Bone marrow (tissue), 2 donors: ENCODE measurements at places on chromosomes 2 and 18.

GRCh38 chr2:165804719-165805118 is 10.7 kb upstream of the GALNT3 start:
- DNase-seq: no peak

DNA sequence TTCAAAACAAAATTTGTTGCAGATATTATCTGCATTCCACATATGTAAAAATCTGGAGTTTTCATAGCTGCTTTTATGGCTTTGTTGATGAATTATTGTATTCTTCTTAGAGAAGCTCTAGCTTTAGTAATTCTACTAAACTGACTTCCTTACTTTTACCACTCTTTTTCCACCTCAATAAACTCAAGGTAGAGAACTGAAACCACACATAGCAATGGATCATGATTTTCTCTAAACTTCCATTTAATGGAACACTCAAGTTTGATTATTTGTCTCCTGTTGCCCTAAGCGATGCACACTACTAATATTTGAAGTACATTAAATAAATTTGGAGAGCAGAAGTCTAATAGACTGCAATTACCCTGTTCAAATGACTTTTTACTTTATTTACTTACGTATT is 192.0 kb downstream of the NBAS start:
- no peak for DNase-seq

- DNase-seq: no peak
These were observed 267.8 kb upstream of the EPAS1 start for GRCh38 chr2:46029332-46029811.

DNA sequence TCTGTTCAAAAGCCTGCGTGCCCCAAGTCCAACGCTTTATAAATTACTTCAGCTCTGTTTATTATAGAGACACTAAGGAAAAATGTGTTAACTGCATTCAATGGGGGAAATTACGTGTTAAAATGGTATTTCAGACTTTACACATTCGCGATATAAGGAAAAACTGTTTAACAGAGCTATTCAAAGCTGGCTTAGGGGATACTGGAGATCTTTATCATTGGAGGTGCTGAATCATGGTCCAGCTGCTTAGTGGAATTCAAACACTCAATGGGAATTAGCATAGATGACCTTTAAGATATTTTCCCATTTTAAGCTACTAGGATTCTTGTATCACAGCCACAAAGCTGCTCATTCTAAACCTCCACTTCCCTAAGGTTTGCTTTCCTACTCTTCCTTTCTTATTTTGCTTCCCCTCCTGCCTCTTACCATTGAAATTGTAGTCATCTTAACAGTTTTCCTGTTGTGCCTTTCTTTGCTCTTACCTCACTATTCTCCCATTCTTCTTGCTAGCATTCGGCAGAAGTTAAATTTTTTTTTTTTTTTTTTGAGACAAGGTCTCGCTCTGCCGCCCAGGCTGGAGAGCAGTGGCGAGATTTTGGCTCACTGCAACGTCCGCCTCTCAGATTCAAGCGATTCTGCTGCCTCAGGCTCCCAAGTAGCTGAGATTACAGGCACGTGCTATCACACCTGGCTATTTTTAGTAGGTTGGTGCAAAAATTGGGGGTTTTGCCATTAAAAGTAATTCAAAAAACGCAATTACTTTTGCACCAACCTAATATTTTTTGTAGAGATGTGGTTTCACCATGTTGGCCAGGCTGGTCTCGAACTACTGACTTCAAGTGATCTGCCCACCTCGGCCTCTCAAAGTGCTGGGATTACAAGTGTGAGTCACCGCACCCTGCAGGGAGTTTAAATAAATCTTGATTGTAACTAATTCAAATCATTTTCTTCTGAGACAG is 6.5 kb downstream of the SULT6B1 start:
- no peak for DNase-seq

DNA sequence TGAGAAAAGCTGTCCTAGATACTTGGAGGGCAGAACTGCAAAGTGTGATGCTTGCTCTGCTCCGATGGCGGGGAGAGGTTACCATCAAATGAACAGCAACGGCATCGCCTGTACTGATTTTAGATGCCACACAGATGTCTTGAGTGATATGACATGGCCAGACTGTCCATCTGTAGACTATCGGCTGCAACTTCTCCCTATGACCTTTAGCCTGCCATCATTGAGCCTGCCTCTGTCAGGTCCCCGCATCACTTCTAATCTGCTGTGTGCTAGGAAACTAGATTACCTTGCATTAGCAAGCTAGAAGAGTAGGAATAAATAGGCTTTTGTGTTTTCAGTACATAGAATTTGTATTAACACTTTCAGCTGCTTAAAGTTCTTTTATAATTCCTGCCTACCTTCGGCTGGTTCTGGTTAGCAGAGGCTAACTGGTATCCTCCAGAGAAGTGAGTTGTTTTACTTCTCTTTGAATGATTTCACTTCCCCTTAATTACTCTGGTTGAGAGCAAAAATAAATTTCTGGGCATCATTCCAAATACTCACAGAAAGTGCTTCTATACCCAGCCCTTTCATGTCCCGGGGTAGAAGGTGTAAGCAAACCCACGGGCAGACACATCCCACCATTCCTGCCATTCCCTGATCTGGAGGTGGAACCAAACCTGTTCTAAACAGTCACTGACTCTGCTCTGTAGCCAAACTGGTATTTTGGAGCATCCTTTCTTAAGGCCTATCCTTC is 24.0 kb downstream of the GAREM2 start:
- no peak for DNase-seq

DNA sequence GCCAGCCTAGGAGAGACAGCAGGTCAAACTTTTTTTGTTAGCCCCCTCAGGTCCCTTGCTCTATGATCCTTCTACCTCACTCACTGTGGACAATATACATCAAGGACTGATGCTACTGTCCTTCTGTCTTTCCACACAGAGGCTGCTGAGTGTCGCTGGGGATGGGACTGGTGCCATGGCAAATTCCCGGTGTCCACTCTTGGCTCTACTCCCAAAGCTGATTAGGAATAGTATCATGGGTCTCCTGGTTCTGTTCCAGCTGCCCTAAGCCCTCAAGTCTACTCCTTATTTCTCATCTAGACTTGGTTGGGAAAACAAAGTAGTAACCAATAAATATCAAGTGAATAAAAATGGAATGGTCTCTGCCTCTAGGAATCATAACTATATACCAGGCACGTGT is 441.3 kb downstream of the TGIF1 start:
- DNase-seq: no peak

GRCh38 chr2:224369028-224369632 is 32.8 kb downstream of the FAM124B start:
- DNase-seq: peak; percentile 38

DNA sequence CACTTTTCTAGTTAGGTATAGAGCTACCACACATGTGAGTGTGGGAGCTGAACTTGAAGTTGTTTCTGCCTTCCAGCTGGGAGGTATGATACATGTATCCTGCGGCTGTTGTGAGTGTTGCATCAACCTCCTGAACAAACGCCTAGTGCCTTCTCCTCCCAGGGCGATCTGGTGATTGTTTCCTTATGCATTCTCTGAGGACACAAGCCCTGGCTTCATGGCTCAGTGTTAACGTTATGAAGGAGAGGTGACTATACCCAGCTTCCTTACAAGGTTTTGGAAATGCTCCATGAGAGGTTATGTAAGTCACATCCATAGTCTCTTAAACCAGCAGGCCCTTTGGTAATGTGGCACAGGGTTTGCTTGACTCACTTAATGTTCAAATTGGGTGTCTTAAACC is 64.9 kb downstream of the SPRED2 start:
- DNase-seq: no peak

GRCh38 chr2:218402491-218402901 is 2.8 kb downstream of the CTDSP1 start:
- DNase-seq: no peak

GRCh38 chr2:129762386-129763189 is 216.9 kb upstream of the RAB6C start:
- no peak for DNase-seq

DNA sequence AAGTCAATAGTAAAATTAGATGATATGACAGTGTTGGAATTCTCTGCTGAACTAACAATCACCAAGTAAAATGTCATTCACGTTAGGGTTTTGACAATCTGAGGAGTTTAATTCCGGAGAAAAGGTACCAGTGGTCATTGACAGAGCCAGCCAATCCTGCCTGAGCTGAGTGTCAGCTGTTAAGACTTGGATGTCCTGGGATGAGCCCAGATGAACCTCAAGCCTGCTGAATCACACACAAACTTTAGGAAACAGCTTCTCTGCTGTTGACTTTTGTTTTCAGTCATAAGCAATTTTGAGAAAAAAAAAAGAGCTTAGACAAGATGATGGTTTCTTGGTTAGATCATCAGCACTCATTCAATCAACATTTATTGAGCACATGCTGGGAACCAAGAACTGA is 600.0 kb upstream of the SLC39A10 start:
- DNase-seq: no peak

GRCh38 chr2:24626131-24626530 is 135.1 kb downstream of the NCOA1 start:
- no peak for DNase-seq

DNA sequence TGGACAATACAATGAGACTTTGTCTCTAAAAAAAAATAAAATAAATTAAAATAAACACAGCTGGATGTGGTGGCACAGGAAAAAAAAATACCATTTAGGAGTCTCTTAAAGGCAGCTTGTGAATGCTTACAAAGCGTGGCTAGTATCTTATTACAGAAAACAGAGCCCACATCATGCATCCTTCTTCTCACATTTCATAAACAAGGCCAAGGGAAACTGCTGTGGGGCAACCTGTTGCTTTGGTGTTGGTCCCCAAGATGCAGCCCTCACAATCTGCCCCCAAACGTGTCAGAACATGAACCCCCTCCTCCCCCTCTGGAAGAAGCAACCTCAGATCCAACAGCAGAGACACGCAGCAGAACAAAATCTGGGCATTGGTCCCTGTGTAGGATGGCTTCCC is 2.6 kb downstream of the SLC14A1 start:
- no peak for DNase-seq

GRCh38 chr2:176246331-176246730 is 22.9 kb upstream of the MTX2 start:
- no peak for DNase-seq

GRCh38 chr18:9854801-9855676 is 30.7 kb upstream of the TXNDC2 start:
- DNase-seq: no peak

- no peak for DNase-seq
These were observed 7.6 kb upstream of the ADAM23 start for GRCh38 chr2:206435742-206436141.

DNA sequence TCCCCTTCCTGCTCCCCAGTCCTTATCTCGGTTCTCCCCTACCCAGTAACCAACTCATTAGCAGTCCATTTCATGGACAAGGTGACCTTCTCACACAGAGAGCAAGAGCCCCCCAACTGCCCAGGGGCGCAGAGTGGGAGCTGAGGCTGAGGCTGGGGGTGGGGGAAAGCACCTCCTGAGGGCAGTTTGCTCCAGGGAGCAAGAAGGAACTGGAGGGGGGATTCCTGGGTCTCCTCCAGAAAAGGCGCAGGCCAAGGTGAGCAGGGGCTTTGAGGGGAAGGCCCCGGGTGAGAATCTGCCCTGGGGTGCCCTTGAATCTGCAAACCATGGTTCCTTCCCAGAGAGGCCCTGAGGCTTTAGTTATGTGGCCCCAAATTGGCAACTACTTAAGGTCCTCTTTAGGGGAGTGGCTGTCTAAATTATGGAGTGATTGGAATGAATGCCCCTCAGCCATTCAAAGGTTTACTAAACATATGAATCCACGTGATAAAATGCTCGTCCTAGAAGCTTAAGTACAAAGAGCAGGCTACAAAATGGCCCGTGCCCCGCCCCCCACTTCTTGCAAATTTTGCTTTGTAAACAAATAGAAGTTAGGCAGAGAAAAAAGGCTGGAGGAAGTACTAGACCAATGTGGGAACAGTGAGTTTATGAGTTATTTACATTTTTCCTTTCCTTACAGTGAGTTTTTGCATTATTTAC is 123.5 kb upstream of the HS6ST1 start:
- no peak for DNase-seq
